ENCODE measurements at places on chromosomes 3 and 15.
A peak's percentile ranks its signal among the peaks of the same experiment; 100 is the strongest.

DNA sequence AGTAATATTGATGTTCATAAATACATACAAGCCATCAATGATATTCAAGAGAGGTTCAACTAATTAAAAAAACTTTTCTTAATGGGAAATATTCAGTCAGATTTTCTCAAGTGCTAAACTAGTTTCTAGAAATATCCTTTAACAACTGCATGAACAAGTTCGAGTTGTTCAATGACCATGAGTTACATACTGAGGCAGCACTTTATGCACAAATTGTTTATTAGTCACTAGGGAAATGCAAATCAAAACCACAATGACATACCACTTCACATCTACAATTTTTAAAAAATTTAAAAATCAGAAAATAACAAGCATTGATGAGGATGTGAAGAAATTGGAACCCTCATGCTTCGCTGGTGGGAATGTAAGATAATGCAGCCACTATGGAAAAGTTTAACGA lies 62.4 kb downstream of the RAD18 start:
- no peak for DNase-seq

DNA sequence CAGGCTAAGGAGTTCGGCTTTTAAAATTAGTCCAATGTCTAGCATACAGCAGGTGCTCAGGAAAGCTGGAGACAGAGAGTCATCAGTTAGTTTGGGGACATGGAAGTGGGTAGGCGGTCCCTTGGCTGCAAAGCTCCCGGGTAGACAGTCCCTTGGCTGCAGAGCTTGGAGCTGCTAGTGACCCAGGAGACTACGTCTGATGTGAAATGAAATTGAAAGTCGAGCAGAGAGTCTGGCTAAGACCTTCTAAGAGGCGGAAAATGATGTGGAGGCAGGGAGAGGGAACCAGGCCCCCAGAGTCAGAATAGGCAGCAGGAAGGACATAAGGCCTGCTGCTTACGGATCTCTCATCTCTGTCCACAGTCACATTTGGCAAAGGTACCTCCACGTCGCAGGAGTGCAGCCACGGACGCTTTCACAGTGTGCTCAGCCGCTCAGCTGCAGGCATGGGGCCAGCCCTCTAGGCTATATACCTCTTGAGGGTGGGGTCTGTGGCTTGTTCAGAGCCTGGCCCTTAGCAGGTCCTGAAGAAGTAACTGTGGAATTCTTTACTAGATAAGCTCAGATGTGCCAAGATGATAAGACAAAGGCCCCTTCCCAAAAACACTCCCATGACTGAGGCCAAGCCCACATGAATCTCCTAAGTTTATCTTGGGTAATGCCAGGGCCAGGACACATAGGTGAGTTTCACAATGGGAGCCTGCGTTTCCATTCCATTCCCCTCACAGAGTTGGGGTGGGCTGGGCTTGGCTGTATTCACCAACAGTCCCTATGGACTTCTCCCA lies 131.7 kb downstream of the XXYLT1 start:
- no peak for DNase-seq

DNA sequence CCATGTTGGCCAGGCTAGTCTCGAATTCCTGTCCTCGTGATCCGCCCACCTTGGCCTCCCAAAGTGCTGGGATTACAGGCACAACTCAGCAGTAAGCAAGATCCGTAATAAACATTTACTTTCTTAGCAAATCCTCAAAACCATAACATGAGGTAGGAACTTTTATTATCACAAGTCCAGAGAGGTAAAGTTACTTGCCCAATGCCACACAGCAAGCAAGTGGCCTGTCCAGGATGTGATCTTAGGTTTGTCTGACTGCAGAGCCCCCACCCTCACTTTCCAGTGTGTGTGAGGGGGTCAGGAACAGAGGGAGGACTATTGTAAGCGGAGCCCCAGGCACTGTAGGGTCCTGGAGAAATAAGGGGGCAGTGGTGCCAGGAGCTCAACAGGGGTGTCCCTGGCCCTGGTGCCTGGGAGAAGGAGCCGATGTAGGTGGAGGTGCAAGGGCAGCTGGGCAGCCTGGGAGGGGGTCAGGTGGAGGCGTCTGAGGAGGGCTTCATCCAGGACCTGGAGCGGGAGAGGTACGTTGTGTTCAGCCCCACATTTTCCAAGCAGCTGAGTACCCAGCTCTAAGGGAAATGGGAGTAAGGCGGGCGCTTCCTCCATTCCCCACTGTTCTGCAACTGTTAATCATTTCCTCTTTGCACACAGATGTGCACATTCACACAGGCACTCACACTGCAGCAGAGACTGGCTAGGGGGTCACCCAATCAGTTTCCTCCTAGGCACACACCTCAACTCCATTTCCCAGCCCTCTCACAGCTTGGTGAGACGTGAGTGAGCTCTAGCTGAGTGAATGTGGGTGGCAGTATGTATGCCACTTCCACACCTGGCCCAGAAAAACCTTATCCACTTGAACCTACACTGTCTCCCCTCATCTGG lies 5.9 kb downstream of the RPUSD3 start:
- DNase-seq = peak; percentile 37

DNA sequence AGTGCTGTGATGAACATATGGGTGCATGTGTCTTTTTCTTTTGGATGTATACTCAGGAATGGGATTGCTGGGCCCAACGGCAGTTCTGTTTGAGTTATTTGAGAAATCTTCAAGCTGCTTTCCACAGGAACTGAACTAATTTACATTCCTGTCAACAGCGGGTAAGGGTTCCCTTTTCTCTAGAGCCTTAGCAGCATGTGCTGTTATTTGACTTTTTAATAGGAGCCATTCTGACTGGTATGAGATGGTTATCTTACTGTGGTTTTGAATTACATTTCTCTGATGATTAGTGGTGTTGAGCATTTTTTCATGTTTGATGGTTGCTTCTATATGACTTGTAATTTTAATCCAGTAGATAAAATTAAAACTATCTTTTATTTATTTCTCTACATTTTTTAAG lies 1168.6 kb upstream of the ALCAM start:
- peak; percentile 4 for DNase-seq

- DNase-seq = peak; percentile 74
Observed at GRCh38 chr3:45760878-45761711, 35.2 kb downstream of the SLC6A20 start.

DNA sequence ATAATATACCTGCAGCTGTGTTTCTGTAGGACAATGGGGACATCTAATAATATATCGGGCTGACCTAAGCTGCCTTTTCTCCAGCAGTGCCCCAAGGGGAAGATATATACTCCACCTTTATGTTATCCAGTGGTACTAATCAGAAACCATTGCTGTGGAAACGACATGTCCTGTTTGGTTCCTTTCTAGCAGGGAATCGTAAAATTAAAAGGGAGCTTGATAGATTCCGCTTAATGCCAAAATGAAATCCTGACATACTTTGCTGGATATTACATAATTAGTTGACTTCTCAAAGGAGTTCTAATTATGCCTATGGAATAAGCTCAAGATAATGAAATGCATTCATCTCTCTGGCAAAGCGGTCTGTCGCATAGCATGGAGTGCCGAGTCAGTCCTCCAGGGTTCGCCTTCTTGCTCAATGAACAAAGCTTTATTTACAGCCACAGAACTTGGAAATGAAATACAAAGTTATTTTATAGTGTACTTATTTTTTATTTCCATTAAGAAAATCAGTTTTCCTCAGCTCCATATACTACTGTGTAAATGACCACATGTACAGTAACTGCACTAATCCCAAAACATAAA lies 262.8 kb downstream of the LRTM1 start:
- DNase-seq = no peak

GRCh38 chr3:151403246-151403645 lies 18.7 kb upstream of the P2RY12 start:
- DNase-seq = no peak

- no peak for DNase-seq
Observed at GRCh38 chr3:53174346-53175250, 13.6 kb downstream of the PRKCD start.

DNA sequence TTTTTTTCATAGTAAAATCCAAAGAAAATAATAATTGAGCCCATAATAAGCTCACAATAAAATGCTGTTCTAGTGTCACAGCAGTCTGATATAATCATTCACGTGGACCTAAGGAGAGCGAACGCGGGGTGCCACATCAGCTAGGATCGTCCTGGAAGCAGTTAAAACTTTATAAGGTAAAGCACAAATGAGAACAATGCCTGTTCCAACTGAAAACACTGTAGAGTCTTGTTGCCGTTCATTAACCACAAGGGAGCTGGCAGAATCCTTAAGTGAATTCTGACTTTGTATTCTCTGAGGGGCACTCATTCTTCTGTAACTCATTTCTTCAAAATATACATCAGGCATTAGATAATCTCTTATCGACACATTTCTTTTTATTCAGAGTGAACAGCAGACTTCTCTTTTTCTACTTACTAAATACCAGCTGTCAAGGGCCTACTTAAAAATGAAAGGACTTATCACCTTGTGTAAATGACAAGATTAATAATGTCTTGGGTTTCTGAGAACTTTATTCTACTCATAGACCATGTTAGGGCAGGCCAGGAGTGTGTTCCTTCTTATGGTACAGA lies 524.6 kb downstream of the MECOM start:
- peak; percentile 61 for DNase-seq

- DNase-seq = no peak
Observed at GRCh38 chr15:26870346-26870745, 3.5 kb downstream of the GABRA5 start.

DNA sequence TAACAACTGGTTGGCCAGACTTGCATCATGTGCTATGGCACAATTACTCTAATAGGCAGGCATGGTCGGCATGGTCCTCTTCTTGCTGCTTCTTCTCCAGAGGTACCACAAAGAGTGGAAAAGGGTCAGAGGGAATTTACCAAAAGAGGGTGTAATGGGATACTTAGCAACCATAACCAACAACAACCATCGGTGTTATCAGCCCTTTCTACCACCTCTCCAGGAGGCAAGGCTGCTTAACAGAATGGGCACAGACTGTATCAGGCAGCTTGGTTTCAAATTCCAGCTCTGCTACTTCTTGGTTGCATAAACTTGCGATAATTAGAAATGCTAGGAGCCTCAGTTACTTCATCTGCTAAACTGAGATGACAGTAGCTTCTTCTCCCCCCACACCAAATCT lies 284.6 kb upstream of the CRBN start:
- DNase-seq = no peak

Measured in hematopoietic multipotent progenitor cell treated with erythropoietin and hydrocortisone succinate and interleukin-3 and kit ligand, for 4 days (in vitro differentiated cells).